Natural killer cell treated with Interleukin-12 subunit alpha and Interleukin-12 subunit beta and Interleukin-15 and Interleukin-18, amount 100 ng/mL, for 72 hours (primary cell): ENCODE measurements at places on chromosomes 5 and 9. TPM values are rescaled to one million over a fixed set of nuclear protein-coding genes. Genes with fewer than 3 reads are reported as not detected.

DNA sequence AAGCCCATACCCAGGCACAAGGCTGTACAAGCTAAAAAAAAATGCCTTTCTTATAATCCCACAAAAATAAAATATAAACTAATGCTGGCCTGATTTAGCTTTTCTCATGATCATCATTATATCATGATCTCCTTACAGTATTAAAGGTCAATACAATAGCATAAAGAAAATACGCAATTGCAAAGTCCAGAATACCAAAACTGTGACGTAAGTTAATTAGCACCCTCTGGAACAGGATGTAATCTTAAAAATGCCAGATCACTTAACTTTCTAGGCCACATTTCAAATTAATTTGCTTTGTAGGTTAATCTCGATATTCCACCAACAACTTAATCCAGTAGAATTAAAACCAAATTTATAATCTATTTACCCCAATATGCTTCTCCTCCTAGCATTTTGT lies 444.2 kb upstream of the CYLC2 start:
- no peak for DNase-seq
- peaks cover 15% of the 10 kb centered on the region for H3K36me3 ChIP-seq
- H3K4me1 ChIP-seq, result no peaks in the 10 kb centered on the region
- H3K27ac ChIP-seq, result no peak overlapping the region
- no peak overlapping the region for H3K4me3 ChIP-seq

GRCh38 chr9:97557606-97558095 lies 56.2 kb downstream of the TMOD1 start:
- no peak overlapping the region for H3K27ac ChIP-seq
- no peaks in the 10 kb centered on the region for H3K36me3 ChIP-seq
- no peak for DNase-seq
- peaks cover 3% of the 10 kb centered on the region for H3K4me1 ChIP-seq
- peaks cover 25% of the 10 kb centered on the region for H3K27me3 ChIP-seq

Gene SKP1
- total RNA-seq, result 210 TPM

Gene SLC6A18
- not detected for total RNA-seq

- no peak overlapping the region for H3K27ac ChIP-seq
- no peaks in the 10 kb centered on the region for H3K4me1 ChIP-seq
- H3K27me3 ChIP-seq, result no peaks in the 10 kb centered on the region
- no peak overlapping the region for H3K4me3 ChIP-seq
- H3K36me3 ChIP-seq, result peaks cover 10% of the 10 kb centered on the region
Observed at GRCh38 chr5:128154943-128155342, 71.4 kb downstream of the SLC12A2 start.

DNA sequence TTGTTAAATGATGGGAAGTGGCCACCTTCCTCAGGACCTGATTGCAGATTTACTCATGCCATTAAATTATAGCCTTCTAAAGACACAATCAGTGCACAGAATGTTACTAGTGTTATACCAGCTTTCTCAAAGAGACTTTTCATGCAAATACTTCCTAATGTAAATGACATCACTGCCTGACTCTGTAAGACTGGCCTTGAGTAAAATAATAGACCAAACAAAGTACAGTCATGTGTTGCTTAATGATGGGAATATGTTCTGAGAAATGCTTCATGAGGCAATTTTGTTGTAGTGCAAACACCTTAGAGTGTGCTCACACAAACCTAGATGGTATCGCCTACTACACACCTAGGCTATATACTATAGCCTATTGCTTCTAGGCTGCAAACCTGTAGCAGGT lies 17.0 kb upstream of the C1QTNF3 start:
- no peak overlapping the region for H3K4me3 ChIP-seq
- H3K27ac ChIP-seq, result no peak overlapping the region
- DNase-seq, result no peak
- no peaks in the 10 kb centered on the region for H3K4me1 ChIP-seq

GRCh38 chr9:98730871-98731270 lies 22.1 kb upstream of the GABBR2 start:
- no peak overlapping the region for H3K4me3 ChIP-seq
- no peak overlapping the region for H3K27ac ChIP-seq
- H3K4me1 ChIP-seq, result no peaks in the 10 kb centered on the region
- no peak for DNase-seq

Gene KIF20A
- total RNA-seq, result 43.0 TPM

DNA sequence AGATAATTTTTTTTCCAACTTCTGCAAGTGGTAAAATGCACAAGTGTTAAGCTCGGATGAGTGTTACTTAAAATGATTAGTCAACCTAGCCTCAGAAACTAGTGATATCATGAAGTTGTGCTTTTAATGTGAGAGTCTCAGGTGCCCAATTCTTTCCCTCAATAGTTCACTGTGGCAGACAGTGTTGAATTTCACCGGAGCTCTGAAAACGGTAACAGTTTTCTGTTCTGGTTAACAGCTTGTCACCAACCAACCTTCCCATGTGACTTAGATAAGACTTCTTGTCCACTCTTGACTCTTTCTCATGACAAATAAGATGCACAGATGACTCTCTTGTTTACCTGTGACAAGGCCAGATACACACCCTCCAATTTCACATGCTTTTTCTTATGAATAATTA lies 125.5 kb downstream of the OSTF1 start:
- no peak for DNase-seq
- no peak overlapping the region for H3K4me3 ChIP-seq
- peaks cover 13% of the 10 kb centered on the region for H3K4me1 ChIP-seq
- H3K27me3 ChIP-seq, result no peaks in the 10 kb centered on the region
- peak overlapping the region; percentile 1 for H3K27ac ChIP-seq

Gene PCDHGA8
- 0.19 TPM for total RNA-seq

- no peak overlapping the region for H3K4me3 ChIP-seq
- H3K4me1 ChIP-seq, result peaks cover 33% of the 10 kb centered on the region
- DNase-seq, result no peak
- no peaks in the 10 kb centered on the region for H3K27me3 ChIP-seq
- peak overlapping the region; percentile 84 for H3K27ac ChIP-seq
Observed at GRCh38 chr9:137723783-137724445, 105.1 kb downstream of the EHMT1 start.

- DNase-seq, result no peak
- no peaks in the 10 kb centered on the region for H3K36me3 ChIP-seq
- peaks cover 5% of the 10 kb centered on the region for H3K27me3 ChIP-seq
- peaks cover 7% of the 10 kb centered on the region for H3K4me1 ChIP-seq
Observed at GRCh38 chr9:110319781-110320492, 17.7 kb downstream of the TXNDC8 start.

- no peak overlapping the region for H3K4me3 ChIP-seq
- no peaks in the 10 kb centered on the region for H3K4me1 ChIP-seq
- peaks cover 9% of the 10 kb centered on the region for H3K27me3 ChIP-seq
- no peak overlapping the region for H3K27ac ChIP-seq
- H3K36me3 ChIP-seq, result no peaks in the 10 kb centered on the region
Observed at GRCh38 chr9:3777137-3777536, 251.3 kb upstream of the RFX3 start.

DNA sequence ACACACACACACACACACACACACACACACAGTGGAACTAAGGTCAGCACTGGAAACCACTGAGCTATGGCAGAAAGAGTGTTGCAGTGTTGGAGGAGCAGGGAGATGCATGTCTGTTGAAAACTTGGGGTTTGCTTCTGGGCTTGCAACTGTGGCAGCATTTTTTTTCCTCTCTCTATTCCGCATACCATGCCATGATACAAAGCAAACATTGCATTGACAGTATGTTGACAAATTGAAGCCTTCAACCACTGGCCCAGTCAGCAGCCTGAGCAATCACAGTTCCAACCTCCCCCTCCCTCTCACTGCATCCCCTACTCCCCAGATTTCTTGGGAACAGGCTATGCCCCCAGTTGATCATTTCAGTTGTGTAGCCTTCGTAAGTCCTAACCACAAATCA lies 478.1 kb upstream of the WWC1 start:
- DNase-seq, result no peak
- no peaks in the 10 kb centered on the region for H3K36me3 ChIP-seq
- no peak overlapping the region for H3K4me3 ChIP-seq
- no peaks in the 10 kb centered on the region for H3K4me1 ChIP-seq
- no peaks in the 10 kb centered on the region for H3K27me3 ChIP-seq
- H3K27ac ChIP-seq, result no peak overlapping the region

GRCh38 chr5:126188804-126189203 lies 234.4 kb upstream of the GRAMD2B start:
- H3K27me3 ChIP-seq, result no peaks in the 10 kb centered on the region
- H3K36me3 ChIP-seq, result no peaks in the 10 kb centered on the region
- no peak overlapping the region for H3K27ac ChIP-seq
- H3K4me1 ChIP-seq, result no peaks in the 10 kb centered on the region
- no peak overlapping the region for H3K4me3 ChIP-seq
- DNase-seq, result no peak

Gene FGFR4
- total RNA-seq, result 2.0 TPM

GRCh38 chr5:23257656-23258055 lies 249.8 kb upstream of the PRDM9 start:
- no peaks in the 10 kb centered on the region for H3K4me1 ChIP-seq
- no peaks in the 10 kb centered on the region for H3K36me3 ChIP-seq
- no peak overlapping the region for H3K4me3 ChIP-seq
- no peak overlapping the region for H3K27ac ChIP-seq
- DNase-seq, result no peak

DNA sequence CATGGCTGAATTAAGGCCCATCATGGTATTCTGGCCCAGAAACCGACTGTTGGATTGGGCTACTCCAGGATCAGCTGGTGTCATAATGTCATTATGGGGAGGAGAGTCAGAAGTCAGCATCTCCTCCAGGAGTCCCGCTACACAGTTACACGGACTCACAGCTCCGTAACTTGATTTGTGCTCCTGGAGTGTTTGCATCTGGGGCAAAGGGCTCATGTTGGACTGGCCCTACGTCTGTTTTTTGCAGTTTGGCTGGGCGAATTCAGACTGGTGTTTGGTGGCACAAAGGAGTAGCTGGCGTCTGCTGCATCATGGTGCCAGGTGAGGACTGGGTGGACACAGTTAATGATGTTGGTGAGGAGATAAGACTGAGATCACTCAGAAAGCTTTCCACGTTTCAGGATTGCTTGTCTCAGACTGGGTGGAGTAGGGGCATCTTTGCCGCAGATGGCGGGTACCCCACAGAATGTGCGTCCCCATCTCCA lies 31.3 kb downstream of the OR2V1 start:
- no peaks in the 10 kb centered on the region for H3K36me3 ChIP-seq
- no peak for DNase-seq
- peaks cover 9% of the 10 kb centered on the region for H3K4me1 ChIP-seq
- peak overlapping the region; percentile 38 for H3K4me3 ChIP-seq

- peaks cover 8% of the 10 kb centered on the region for H3K4me1 ChIP-seq
- peaks cover 9% of the 10 kb centered on the region for H3K27me3 ChIP-seq
- no peak for DNase-seq
- no peak overlapping the region for H3K27ac ChIP-seq
- H3K4me3 ChIP-seq, result no peak overlapping the region
Observed at GRCh38 chr9:107222020-107222522, 61.0 kb upstream of the RAD23B start.

- H3K4me3 ChIP-seq, result no peak overlapping the region
- peaks cover 18% of the 10 kb centered on the region for H3K36me3 ChIP-seq
- no peaks in the 10 kb centered on the region for H3K27me3 ChIP-seq
- no peak overlapping the region for H3K27ac ChIP-seq
- H3K4me1 ChIP-seq, result no peaks in the 10 kb centered on the region
Observed at GRCh38 chr5:93850311-93850710, 108.9 kb upstream of the POU5F2 start.

DNA sequence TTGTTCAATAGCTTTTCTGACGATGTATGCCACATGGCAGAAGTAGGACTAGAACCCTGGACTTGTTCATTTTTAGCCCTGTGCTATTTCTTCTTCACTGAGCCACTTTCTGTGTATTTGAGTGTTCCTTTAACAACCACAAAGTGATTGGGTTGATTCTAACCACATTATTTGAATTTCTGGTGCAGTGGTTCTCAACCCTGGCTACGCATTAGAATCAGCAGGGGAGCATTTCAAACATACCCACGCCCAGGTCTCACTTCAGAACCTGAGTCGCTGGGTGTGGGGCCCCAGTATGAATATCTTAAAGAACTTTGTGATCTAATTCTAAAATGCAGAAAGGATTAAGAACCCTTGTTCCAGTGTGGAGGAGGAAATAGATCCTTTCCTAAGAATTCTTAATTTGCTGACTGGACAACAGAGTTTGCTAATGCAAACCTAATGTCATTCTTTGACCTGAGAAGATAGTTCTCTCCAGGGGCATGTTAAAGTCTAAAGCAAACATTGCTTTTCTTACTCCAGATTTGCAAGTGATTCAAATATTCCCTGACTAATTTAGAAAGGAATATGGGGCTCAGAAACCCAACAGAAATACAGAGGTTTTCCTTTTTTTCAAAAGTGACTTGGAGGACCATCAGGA lies 75.4 kb upstream of the GDNF start:
- H3K27me3 ChIP-seq, result peaks cover 17% of the 10 kb centered on the region
- no peak for DNase-seq
- H3K4me3 ChIP-seq, result no peak overlapping the region
- H3K4me1 ChIP-seq, result no peaks in the 10 kb centered on the region
